WTC11 (cell line): ENCODE measurements at places on chromosomes 11 and 22. TPM values are rescaled to one million over a fixed set of nuclear protein-coding genes. Genes with fewer than 3 reads are reported as not detected.

The ELF5 gene
- not detected in 3 replicates for total RNA-seq

DNA sequence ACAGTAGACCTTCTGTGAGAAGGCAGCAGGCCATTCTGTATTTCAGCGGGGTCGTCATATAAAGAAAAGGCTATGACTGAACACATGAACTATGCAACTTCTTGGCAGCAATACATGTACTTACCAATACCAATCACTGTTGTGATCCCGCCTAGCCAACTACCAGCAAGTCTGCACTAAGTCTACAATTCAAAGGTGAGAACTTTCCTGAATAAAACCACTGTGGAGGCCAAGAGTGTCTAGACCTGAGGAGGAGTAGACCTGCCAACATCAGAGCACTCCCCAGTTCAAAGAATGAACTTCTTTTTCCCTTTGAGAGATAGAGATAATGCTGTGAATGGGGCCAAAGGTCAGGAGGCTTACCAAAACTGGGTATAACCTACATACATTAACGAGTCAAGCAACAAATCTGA, 108.2 kb downstream of the SIK3 start:
- H3K4me3 ChIP-seq = no peak overlapping the region
- DNase-seq = no peak
- peak overlapping the region; percentile 28; the same call in 1 of the 2 replicates for H3K27ac ChIP-seq
- no peaks in the 10 kb centered on the region for H3K27me3 ChIP-seq
- peaks cover 64% of the 10 kb centered on the region for H3K4me1 ChIP-seq

The OR2AT4 gene
- 0.02 TPM in 1 of 3 replicates, not detected in the others for total RNA-seq

DNA sequence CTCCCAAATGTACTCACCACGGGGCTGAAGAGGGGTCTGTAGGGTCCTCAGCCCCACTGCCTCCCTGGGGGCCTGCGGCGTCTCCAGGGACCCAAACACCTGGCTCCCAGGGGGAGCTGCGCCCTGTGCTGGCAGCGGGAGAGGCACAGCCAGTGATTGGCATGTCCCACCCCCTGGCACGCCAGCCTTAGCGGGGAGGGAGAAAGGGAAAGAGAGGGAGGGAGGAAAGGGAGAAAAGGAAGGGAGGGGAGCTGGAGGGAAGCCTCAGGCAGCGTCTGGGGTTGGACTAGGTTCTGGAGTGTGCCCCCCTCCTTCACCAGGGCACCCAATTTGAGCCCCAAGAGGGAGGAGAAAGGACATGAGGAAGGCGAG, at the start of gene CHRM1:
Gene CHRM1, minus strand, starts transcription at position 163 of the 372 bp plus-strand sequence. CDS start 10,263 bp downstream, outside the sequence.
- H3K4me3 ChIP-seq = no peak within 1 kb of the TSS
- peaks cover 30% of the 10 kb centered on the region for H3K4me1 ChIP-seq
- peaks cover 44% of the 10 kb centered on the region for H3K27me3 ChIP-seq
- no peaks in the 10 kb centered on the region for H3K36me3 ChIP-seq
- no peak for DNase-seq

DNA sequence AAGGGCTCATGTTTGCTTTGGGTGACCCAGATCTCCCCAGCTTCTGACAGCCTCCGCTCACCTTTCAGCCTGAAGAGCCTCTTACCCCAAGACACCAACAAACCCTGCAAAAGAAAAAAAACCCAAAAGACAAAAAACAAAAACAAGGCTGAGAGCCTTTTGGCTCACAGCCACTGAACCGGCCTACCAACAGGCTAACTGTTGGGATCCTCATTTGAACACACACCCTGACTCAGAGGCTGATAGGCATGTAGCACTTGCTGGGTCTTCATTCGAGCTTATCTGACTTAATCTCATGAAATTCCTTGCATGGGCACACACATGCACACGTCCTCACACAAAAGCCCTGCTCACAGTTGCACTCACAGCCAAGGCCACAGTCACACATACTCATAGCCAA, 22.9 kb upstream of the TSKU start:
- no peak overlapping the region for H3K27ac ChIP-seq
- H3K4me3 ChIP-seq = no peak overlapping the region
- H3K4me1 ChIP-seq = peaks cover 28% of the 10 kb centered on the region
- DNase-seq = no peak

- no peak overlapping the region for H3K27ac ChIP-seq
- H3K36me3 ChIP-seq = no peaks in the 10 kb centered on the region
- H3K27me3 ChIP-seq = peaks cover 52% of the 10 kb centered on the region
- H3K4me1 ChIP-seq = no peaks in the 10 kb centered on the region
Measured at GRCh38 chr11:2576111-2576510, 123.7 kb downstream of the KCNQ1OT1 start.

GRCh38 chr11:12243486-12243885, 133.1 kb downstream of the MICAL2 start:
- peaks cover 36% of the 10 kb centered on the region for H3K4me1 ChIP-seq
- H3K27ac ChIP-seq = no peak overlapping the region
- H3K27me3 ChIP-seq = no peaks in the 10 kb centered on the region
- H3K36me3 ChIP-seq = no peaks in the 10 kb centered on the region

- H3K4me3 ChIP-seq = no peak overlapping the region
- peak; percentile 72 for DNase-seq
- no peaks in the 10 kb centered on the region for H3K36me3 ChIP-seq
- H3K27ac ChIP-seq = no peak overlapping the region
Measured at GRCh38 chr11:2298795-2299761, 2.6 kb downstream of the C11orf21 start.

DNA sequence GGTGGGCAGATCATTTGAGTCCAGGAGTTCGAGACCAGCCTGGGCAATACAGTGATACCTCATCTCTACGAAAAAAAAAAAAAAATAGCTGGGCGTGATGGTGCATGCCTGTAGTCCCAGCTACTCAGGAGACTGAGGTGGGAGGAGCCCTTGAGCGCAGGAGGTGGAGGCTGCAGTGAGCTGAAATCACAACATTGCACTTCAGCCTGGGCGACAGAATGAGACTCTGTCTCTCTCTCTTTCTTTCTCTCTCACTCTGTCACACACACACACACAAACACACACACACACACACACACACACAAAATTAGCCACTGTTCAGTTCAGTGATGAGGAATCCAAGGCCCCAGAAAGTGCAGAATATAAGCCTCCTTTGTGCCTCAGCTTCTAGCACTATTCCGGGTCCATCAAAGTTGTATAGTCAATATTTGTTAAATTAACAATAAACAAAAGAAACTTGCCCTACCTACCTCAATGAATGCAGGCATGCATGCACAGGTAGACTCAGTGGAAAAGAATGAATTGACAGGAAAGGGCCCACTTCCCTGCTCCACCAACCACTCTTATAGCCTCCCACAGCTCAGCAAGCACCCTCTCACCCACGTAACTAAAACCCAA, 3.9 kb upstream of the SMIM35 start:
- no peak overlapping the region for H3K27ac ChIP-seq
- DNase-seq = no peak
- H3K4me3 ChIP-seq = no peak overlapping the region
- no peaks in the 10 kb centered on the region for H3K36me3 ChIP-seq
- no peaks in the 10 kb centered on the region for H3K4me1 ChIP-seq

- H3K27me3 ChIP-seq = peaks cover 5% of the 10 kb centered on the region; the same call in 1 of the 2 replicates
- DNase-seq = no peak
- no peaks in the 10 kb centered on the region for H3K36me3 ChIP-seq
- no peak overlapping the region for H3K4me3 ChIP-seq
Measured at GRCh38 chr22:42414021-42414420, 18.2 kb downstream of the NFAM1 start.

- H3K4me1 ChIP-seq = peaks cover 8% of the 10 kb centered on the region
- no peaks in the 10 kb centered on the region for H3K27me3 ChIP-seq
- H3K36me3 ChIP-seq = no peaks in the 10 kb centered on the region
Measured at GRCh38 chr11:84173078-84173477, 886.9 kb upstream of the CCDC90B start.

GRCh38 chr11:118240999-118241763, 11.0 kb downstream of the MPZL3 start:
- H3K4me1 ChIP-seq = peaks cover 20% of the 10 kb centered on the region
- no peaks in the 10 kb centered on the region for H3K36me3 ChIP-seq
- no peak for DNase-seq
- no peak overlapping the region for H3K4me3 ChIP-seq
- peaks cover 21% of the 10 kb centered on the region for H3K27me3 ChIP-seq

- H3K4me3 ChIP-seq = no peak overlapping the region
- DNase-seq = no peak
- no peaks in the 10 kb centered on the region for H3K4me1 ChIP-seq
- no peak overlapping the region for H3K27ac ChIP-seq
- no peaks in the 10 kb centered on the region for H3K27me3 ChIP-seq
Measured at GRCh38 chr11:128469220-128469619, 118.1 kb downstream of the ETS1 start.

DNA sequence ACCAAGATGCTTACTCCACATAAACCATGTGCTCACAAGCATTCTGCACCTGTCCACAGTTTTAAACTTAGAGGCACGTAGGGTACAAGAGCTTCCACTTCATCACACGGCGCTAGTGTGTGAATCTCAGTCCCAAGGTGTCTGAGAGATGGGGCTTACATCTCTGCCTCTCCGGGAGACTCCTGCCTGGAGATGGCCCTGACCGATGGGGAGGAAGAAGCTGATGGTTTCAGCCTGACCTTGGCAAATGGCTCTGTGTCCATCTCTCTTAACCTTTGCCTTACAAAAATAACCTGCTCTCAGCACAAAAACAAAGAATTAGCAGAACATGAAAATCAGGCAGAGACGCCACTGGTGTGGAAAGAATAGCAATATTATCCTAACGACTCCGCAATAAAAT, 559.3 kb upstream of the B3GAT1 start:
- peaks cover 4% of the 10 kb centered on the region for H3K4me1 ChIP-seq
- H3K27ac ChIP-seq = no peak overlapping the region
- H3K36me3 ChIP-seq = no peaks in the 10 kb centered on the region
- no peak overlapping the region for H3K4me3 ChIP-seq
- no peak for DNase-seq
